ENCODE measurements at places on chromosomes 5 and 9.
A peak's percentile ranks its signal among the peaks of the same experiment; 100 is the strongest.

DNA sequence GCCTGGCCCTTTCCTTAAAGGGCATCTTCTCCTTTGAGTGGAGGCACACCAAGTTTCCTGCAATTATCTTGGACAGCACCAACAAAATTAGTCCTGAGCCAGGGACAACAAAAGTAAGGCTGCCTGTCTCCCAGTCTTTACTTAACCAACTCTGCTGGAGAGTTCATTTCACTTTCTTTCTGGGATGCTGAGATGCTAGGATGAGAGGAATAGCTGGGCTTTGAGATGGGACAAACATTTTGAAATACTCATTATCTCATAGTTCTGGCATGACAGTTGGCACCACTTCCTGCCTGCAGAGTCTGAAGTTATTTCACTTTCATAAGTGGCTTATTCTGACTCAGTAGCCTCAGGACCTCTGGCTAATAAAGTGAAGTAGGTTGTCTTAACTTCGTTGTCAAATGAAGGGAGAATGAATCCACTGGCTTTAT, 157.0 kb downstream of the C9orf152 start:
- DNase-seq, result no peak

- no peak for DNase-seq
These were observed 73.8 kb downstream of the JAKMIP2 start for GRCh38 chr5:147708708-147709107.

- no peak for DNase-seq
These were observed 149.5 kb upstream of the DHFR start for GRCh38 chr5:80804332-80804731.

- no peak for DNase-seq
These were observed 464.5 kb downstream of the MTRR start for GRCh38 chr5:8333485-8333884.

- DNase-seq, result no peak
These were observed 131.9 kb upstream of the LMX1B start for GRCh38 chr9:126481862-126482261.

- no peak for DNase-seq
These were observed 69.8 kb upstream of the SLC1A3 start for GRCh38 chr5:36536616-36537005.

GRCh38 chr5:1536871-1537602, 13.3 kb upstream of the LPCAT1 start:
- DNase-seq, result no peak

DNA sequence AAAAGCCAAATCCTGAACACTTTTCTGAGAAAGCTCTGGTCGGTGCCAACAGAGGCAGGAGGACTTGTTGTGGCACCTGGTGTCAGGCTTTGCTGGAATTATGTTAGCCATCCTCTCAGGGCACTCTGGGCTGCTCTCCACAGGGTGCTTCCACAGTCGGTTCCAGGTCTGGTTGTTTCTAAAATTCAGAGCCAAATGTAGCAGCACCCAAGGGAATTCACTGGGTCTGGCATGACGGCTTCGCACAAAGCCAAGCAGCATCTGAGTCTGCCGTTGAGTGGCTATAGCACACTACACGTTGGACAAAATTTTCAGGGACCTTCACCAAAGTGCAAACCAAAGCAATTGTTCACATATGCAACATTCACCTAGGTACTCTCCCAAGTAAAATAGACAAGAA, 110.2 kb downstream of the PJA2 start:
- DNase-seq, result no peak

DNA sequence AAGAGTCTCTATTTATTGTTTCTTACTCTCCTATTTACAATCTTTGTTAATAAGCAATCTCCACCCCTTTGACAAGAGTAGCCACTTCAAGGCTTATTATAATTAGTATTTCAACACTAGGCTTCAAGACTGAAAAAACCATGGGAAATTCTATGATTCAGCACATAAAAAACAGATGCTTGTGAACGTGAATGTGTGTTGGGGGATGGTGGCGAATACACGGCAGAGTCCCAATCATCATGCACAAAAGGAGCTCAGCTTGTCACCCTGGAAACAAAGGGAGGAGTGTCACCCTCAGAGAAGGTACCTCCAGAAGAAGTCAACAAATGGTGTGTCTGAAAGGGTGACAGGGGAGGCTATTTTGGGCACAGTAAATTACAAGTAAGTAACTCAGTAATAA, 157.2 kb upstream of the RETREG1 start:
- DNase-seq, result no peak

DNA sequence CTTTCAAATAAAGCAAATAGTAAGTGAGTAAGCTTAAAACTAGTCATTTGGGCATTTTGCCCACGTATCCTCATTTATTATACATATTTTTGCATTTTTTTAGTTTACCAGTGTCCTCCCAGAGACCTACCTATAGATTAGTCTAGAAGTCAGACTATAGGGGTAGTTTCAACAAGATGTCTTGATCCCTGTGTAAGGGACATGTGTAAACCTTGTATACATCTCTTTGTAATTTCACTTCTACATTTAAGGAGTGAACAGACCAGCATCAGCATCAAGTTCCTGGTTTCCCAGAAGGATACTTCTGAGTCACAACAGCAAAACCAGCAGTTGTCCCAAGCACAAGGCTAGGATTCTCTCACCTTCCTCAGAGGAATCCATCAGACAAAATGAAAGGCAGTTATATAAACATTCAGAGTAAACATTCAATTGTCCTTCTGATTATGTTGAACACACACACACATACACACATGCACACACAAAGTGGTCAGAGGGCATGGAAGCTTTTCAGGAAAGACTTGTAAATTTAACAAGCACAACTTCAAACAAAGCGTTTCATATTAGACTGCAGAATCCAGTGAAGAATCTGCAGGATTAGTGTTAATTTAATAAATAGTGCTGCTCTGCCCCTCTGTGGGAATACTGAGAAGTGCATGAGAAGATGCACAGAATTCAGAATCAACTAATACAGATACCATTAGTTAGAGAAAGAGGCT, 55.4 kb downstream of the HINT1 start:
- peak; percentile 19 for DNase-seq

DNA sequence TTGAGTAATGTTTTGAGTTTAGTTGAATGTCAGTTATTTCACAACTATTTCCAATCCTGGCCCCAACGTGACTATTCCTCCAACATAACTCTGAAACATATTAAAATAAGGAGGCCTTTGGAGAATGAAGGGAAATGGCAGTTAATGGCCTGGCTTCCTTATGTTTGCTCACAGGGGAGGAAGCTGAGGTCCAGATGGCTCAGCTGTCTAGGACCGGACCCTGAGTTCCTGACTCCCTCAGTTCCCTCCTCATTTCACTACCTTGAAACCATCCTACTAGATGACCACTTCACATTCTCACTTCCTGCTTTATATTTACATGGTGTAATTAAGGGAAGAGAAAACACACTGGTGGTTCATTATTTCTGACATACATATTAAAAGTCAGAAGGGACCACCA, 6.6 kb downstream of the OTULINL start:
- DNase-seq, result no peak

- DNase-seq, result no peak
These were observed 64.0 kb upstream of the RAPGEF1 start for GRCh38 chr9:131803758-131804411.

DNA sequence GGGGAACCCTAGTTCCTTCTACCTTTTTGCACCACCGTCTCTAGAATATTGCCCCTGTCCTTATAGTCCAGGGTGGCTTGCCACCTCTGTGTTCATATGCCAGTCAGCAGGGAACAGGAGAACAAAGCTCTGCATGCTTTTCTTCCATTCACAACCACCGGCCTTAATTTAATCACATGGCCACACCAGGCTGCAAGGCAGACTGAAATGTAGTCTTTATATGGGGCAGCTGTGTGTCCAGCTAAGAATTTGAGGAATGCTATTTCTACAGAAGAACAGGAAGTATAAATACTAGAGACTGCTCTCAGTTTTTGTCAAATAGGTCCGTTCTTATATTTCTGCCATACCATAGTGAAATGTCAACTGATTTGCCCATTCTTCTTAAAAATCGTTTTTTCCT, 5.8 kb downstream of the C5orf22 start:
- DNase-seq, result no peak

DNA sequence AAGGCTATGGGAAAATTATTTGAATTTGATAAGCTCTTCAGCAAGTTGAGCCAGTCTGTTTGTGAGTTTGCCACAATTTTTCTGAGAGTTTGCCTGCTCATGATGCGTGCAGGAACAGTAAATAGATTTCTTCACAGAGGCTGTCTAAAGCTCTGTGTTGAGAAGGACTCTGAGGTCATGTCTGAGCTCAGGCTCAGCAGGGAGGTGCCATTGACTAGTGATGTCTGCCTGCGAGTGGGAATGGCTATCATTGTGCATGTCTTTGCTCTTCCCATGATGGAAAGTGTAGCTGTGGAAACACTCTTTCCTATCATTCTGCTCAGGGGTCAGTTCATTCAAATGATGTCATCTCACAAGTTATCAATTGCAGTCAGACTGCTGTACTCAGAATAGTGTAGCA, 142.8 kb downstream of the RASEF start:
- DNase-seq, result no peak

DNA sequence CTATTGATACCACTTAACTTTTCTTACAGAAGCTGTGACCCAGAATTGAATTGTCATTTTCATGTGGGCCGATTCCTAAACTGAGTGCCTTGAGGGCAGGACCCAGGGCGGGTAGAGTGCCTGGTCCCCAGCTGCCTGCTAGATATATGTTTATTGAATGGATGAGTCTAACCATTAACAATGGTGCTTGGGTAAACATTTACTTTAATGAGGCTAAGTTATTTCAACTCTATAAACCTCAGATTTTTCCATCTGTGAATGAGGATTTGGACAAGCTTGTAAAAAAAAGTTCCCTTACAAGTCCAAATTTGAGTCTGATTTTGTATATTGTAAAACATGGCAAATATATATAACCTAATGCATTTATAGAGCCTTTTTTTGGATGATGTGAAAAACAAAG, 181.8 kb upstream of the ELL2 start:
- no peak for DNase-seq

DNA sequence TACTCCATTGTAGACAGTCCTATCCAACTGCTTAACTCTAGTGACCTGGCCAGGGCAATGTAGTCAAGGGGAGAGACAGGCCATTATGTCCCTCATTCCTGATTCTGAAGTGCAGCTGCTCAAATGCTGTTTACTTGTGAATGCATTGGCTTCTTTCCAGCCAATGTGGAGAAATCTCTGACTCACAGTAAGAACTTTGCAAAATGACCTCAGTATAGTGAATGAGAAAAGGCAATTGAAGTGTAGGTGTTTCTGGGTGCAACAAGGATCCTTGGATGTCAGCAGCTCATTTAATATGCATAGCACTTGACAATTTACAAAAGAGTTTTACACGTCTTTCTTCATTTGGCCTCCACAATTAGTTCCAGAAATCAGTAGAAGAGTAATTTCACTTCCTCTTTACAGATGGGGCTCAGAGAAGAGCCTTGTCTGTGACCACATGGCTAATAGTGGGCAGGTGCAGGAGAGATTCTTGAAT, 367.2 kb downstream of the OSTF1 start:
- no peak for DNase-seq

GRCh38 chr5:101664071-101664791, 631.9 kb downstream of the SLCO4C1 start:
- no peak for DNase-seq

- no peak for DNase-seq
These were observed 16.3 kb downstream of the MAPKAP1 start for GRCh38 chr9:125690679-125691078.

DNA sequence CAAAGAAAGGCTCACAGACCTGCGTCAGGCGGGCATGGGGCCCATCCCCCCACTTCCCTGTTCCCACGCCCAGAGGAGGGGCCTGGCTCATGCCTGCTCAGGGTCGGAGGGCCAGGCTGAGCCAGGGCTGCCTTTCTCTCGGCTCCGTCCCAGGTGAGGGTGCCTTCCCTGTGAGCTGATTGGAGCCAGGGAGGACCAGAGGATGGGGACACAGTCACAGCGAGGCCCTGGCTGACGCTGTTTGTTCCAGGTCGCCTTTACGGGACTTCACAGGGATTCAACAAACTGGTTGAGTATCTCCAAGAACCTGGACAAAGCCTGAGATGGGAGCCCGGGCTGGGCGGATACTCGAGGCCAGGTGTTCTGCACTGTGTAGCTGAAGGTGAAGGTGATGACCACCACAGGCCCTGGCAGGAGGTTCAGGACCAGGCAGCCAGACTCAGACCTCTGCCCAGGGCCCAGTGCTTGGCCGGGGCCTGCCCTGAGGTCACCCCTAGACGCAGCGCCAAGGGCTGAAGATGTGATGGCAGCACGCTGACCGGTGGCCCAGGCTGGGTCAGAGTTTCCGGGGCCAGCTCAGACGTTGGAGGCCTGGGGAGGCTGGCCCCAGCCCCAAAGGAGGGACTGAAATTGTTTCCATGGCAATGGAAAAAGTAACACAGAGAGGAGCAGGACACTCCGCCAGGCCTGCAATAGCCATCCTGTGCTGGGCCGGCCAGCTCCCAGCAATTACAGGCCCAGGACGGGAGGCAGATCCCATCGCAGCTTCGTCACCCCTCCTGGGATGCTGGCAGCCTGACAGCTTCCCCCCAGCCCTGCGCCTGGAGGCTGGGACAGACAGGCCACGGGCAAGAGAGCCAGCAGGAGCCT, 65.3 kb upstream of the ADAMTS2 start:
- no peak for DNase-seq

DNA sequence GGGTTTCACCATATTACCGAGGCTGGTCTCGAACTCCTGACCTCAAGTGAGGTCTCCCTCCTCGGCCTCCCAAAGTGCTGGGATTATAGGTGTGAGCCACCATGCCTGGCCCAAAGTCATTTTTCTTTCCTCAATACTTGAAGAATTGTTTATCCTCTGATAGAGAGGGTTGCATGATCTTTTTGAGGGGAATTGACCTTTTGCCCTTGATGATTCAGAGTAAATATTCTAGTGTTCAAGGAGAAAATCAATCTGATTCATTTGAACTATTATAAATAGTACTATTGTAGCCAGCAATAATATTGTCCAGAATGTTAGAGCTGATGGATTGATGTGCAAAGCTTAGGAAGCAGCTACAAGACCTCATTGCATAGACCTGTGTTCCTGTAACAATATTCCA, 47.1 kb downstream of the UGCG start:
- DNase-seq, result no peak

GRCh38 chr5:36701085-36701698, 94.8 kb downstream of the SLC1A3 start:
- no peak for DNase-seq

DNA sequence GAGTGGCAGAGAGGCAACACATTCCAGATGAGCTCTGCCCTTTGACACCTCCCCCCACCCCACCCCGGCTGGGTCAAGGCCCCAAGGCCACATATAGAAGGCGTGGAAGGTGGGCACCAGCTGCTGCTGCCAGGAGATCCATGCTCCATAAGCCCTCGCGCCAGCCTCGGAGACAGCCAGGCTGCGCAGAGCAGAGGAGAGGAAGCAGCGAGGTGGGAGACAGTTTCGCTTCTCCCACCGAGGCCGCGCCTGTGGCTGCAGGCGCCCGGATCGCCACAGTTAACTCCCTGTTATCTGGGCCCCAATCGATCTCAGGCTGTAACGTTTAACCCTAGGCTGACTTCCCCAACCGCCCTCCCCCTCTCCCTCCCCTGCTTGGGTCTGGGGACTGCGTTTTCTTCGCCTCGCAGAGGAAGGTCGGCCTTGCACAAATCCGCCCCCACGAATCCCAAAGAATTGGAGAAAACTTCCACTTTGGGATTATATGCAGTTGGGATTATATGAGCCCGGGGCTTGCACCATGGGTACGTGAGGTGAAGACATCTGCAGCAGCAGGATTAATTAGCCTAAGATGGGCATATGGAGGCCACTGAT, 1.1 kb upstream of the CXXC5 start:
- DNase-seq, result peak; percentile 63
